Stimulated activated CD4-positive, alpha-beta T cell treated with anti-CD3 and anti-CD28 coated beads, TNF-alpha, amount 100 ng/mL, for 24 hours (primary cell): ENCODE measurements at places on chromosomes 3 and 15.

- no peak for DNase-seq
These were observed 50.0 kb upstream of the PCSK6 start for GRCh38 chr15:101539492-101539891.

- DNase-seq, result no peak
These were observed 1.1 kb downstream of the ITPR1 start for GRCh38 chr3:4493941-4494894.

DNA sequence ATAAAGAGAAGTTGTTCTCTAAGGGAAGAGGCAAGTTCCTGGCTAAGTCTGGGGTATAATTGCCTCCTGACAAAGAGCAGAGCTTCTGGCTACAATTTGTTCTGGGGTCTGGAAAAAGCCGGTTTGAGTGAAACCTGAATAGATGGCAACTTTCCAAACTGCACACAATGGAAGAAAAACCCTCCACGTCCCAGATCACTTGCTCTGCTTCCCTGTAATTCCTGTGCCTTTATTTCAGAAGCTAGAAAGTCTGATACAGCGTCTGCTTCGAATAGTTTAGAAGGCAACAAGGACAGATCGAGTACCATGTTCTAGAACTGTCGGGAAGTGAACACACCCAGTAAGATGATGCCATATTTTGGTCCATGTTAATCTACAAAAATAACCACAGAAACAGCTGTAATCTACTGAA is 1.6 kb upstream of the WDR82 start:
- no peak for DNase-seq

- no peak for DNase-seq
These were observed 716.9 kb downstream of the AGBL1 start for GRCh38 chr15:86796521-86796920.

- no peak for DNase-seq
These were observed 387.4 kb upstream of the ROBO2 start for GRCh38 chr3:76652524-76652923.

GRCh38 chr3:188169830-188170455 is 16.0 kb downstream of the LPP start:
- no peak for DNase-seq

GRCh38 chr3:150090006-150090405 is 119.3 kb upstream of the PFN2 start:
- no peak for DNase-seq

DNA sequence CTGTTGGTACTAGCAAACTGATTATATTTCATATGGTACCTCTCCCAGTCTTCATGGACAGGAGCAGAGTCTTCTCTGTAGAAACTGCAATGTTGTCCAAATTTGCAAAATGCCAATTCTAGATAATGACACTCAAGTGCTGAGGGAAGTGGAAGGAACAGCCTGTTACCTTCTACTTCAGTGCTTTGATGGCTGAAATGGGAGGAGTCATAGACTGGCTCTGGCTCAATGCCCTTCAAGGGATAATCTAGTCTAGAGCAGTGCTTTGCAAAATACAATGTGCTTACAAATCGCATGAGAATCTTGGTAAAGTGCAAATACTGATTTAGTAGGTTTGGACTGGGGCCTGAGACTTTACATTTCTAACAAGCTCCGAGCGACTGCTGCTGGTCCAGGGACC is 51.7 kb upstream of the ACP3 start:
- DNase-seq, result no peak

GRCh38 chr3:27575499-27575898 is 91.3 kb upstream of the SLC4A7 start:
- DNase-seq, result no peak

DNA sequence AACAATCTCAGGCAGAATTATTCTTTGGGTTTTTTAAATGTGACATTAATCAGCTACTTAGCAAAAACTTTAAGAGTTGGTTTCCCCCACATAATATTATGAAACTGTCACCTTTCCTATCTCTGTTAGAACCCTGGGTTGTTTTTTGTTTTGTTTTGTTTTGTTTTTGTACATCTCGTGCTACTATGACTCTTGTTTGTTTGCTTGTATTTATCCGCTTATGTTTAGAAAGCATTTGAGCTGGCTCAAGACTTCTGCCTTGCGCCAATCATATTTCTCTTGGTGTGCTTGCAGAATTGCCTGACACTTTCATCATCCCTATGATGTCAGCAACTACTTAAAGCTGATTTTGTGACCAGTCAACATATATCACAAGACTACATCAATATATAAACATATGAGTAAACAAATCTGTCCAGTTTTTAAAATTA is 116.9 kb downstream of the DCLK3 start:
- DNase-seq, result no peak

DNA sequence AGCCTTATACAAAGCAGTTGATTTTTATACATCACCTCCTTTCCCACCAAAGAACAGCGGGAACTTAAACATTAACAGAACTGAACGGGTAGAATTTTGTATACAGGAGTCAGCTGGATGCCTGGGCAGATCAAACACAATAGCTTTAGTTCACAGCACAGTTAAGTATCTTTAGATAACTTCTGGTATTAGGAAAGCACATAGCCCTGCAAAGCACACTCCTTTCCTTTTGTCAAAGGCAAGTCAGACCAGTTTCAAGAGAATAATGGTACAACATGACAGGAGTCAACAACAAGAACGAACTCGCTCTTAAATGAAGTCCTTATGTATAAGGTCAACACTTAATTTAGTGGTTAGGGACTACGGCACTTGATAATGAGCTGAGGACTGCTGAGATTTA is 26.3 kb downstream of the ABCC5 start:
- no peak for DNase-seq

DNA sequence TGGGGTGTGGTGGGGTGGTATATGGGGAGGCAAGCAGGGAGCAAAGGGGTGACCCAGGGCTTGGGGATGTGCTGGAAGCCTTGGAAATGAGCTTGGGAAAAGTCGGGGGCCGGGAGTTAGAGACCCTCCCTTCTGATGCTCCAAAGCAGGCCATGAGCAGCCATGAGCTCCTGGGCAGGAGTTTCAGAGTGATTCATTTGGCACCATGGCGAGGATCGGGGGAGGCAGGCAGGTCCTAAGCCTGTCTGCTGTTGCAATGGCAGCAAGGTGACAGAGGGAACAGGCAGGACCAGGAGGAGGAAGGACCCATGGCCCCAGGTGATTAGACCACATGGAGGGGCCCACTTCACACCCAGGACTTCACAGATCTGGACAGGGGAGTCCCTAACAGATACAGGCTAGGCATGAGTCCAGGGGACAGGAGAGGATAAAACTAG is 21.3 kb downstream of the RGMA start:
- no peak for DNase-seq

GRCh38 chr3:169072494-169072893 is 591.0 kb downstream of the MECOM start:
- no peak for DNase-seq

GRCh38 chr15:68175526-68175925 is 29.6 kb downstream of the CALML4 start:
- no peak for DNase-seq

- DNase-seq, result no peak
These were observed 181.9 kb downstream of the EPHB1 start for GRCh38 chr3:134976948-134977347.

DNA sequence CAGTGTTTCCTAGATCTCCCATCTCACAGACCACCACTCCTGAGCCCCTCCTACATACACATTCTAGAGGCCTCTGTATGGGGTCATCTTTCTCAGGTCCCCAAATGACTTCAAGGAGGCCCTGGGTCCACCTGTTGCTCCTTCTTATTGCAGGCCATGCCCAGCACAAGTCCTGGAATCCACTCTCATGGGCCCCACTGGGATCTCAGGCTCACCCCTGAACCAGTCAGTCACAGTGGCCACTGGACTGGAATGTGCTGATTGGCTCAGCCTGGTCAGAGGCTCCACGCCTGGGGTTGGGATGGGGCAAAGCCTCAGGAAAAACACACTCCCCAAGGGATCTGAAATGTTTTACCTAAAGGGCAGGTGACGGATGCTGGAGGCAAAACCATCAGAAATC is 55.7 kb downstream of the SPSB4 start:
- DNase-seq, result no peak

- DNase-seq, result no peak
These were observed 89.2 kb upstream of the SNRPA1 start for GRCh38 chr15:101384276-101384675.

DNA sequence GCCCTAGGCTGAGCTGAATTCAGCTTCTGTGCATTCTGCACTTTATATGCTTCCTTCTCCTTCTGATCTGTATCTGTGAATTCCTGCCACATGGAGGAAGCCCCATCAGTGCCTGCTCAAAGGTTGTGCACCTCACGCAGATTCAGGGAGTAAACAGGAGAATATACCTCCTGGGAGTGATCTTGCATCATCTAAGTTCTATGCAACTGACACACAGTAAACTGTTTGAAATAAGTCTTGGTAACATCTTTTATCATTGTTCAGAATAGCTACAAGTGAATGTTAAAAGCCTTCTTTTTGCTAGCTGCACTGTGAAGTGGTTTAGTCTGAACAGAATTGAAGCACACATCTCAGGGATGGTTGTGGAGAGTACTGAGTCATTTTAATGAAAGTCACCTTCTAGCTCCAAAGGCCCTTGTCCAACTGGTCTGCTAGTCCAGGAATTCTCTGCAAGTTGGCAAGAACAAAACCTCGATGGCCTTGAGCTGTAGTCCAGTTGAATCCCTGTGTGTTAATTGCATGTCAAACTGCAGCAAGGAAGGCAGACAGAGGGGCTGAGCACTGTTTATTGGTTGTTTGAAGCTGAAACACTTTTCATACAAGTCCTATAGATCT is 215.0 kb downstream of the WNT5A start:
- no peak for DNase-seq

DNA sequence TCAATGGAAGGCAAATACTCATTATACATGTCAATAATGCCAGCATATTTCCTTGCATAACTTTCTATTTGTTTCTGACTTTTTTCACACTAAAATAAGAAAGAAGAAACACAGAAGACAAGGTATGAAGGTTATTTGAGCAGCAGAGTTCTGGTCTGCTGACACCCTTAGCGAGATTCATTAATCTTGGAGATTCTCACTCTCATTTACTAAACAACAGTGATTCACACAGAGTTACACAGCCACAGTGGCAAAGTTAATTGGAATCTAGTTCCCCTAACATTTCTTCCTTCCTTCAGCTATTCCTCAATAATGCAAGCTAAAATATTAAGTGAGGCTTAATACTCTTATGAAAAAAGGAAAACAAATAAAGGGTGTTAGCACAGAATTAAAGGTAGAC is 1044.0 kb downstream of the IGSF11 start:
- no peak for DNase-seq

DNA sequence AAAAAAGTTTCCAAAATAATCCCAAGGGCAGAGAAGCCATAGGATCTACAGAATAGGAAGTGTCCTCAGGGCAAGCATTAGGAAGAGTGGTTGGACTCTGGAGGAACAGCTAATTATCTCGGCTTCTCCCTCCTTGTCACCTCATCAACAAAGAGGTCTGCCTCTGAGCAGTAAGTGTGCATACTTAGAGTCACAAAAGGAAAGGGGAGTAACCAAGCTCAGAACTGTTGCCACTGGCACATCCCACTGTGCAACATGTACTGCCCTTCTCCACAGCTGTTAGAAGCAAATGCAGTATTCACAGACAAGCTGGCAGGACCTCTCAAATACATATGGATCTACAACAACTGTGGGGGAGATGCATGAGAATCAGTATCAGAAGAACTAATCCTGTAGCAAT is 31.5 kb downstream of the NGLY1 start:
- DNase-seq, result no peak

DNA sequence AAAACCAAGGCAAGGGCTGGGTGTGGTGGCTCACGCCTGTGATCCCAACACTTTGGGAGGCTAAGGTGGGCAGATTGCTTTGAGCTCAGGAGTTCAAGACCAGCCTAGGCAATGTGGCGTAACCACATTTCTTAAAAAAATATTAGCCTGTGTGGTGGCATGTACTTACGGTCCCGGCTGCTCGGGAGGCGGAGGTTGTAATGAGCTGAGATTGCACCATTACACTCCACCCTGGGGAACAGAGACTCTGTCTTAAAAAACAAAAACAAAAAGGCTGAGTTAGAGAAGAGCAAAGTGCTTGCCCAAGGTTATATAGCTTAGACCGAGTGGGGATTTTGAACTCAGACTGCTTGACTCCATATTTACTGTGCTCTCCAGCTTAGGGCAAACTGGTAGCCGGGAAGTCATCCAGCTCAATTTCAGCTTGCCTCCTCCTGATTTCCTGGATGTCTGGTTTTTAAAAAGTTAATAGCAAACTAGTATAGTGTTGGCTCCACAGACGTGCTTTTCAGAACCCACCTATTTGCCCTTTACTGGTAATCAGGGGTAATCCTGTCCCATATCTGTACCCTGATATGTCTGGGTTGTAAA is 138.9 kb downstream of the CACNA1D start:
- no peak for DNase-seq

- no peak for DNase-seq
These were observed 200.1 kb downstream of the KCNMB2 start for GRCh38 chr3:178736300-178736699.

DNA sequence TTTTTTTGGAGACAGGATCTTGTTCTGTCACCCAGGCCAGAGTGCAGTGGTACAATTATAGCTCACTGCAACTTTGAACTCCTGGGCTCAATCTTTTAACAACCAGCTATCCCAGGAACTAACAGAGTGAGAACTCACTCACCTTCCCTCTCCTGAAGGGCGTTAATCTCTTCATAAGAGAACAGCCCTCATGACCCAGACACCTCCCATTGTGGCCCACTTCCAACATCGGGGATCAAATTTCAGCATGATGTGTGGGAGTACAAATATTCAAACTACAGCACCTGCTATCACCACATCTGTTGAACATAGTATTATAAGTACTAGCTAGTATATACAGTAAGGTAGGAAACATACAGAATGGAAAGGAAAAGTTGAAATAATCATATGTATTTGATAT is 132.5 kb downstream of the DOCK3 start:
- no peak for DNase-seq

- DNase-seq, result no peak
These were observed 55.1 kb downstream of the SLC6A6 start for GRCh38 chr3:14457481-14457880.

- no peak for DNase-seq
These were observed 4.5 kb downstream of the FAM107A start for GRCh38 chr3:58572634-58573230.

GRCh38 chr3:37779289-37780152 is 82.2 kb upstream of the CTDSPL start:
- no peak for DNase-seq

DNA sequence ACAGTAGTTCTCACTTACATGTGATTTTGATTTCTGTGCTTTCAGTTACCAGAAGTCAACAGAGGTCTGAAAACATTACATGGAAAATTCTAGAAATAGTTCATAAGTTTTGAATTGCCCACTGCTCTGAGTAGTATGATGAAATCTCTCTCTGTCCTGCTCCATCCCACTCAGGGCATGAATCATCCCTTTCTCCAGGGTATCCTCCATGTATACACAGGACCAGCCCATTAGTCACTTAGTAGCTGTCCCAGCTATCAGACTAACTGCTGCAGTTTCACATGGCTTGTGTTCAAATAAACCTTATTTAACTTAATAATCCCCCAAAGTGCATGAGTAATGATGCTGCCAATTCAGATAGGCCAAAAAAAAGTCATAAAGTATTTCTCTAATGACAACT is 38.6 kb downstream of the EPHA3 start:
- DNase-seq, result no peak

GRCh38 chr3:57972531-57973111 is 35.6 kb upstream of the FLNB start:
- no peak for DNase-seq
